ENCODE measurements at places on chromosomes 13 and 19. TPM values are rescaled to one million over a fixed set of nuclear protein-coding genes. Genes with fewer than 3 reads are reported as not detected.

ZNF493 gene
- 10.1 TPM for total RNA-seq

UNC13A gene
- total RNA-seq: 1.2 TPM

- DNase-seq: peak; percentile 65
Observed at GRCh38 chr19:4369109-4369887, 25.9 kb downstream of the MPND start.

DNA sequence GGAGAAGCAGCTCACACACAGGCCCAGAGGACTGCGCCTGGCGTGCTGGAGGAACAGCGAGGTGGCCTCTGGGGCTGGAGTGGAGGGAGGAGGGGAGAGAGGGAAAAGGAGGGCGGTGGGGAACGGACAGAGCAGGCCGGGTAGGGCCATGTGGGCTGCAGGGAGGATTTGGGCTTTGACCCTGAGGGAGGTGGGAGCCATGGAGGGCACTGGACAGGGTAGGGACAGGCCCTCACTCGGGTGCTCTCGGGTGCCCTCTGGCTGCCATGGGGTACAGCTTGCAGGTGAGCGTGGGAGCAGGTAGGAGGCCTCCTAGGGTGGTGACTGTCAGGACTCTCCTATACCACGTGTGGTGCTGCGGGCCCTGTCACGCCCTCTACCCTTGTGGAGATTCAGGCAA lies 22.8 kb downstream of the PLIN4 start:
- DNase-seq: no peak
